A549 treated with CpdA at 1 μM for 4 hours (cell line): ENCODE measurements at places on chromosomes 1 and 21. TPM values are rescaled to one million over a fixed set of nuclear protein-coding genes. Genes with fewer than 3 reads are reported as not detected.

The PM20D1 gene
- total RNA-seq: not detected in 5 replicates

The SMAP2 gene
- 10.3 to 10.7 TPM (median 10.3 TPM) in 5 replicates for total RNA-seq

The DEPDC1 gene
- total RNA-seq: 12.2 to 15.3 TPM (median 13.7 TPM) in 5 replicates

The UBASH3A gene
- 0.10 to 0.26 TPM (median 0.14 TPM) in 5 replicates for total RNA-seq

The PAQR6 gene
- total RNA-seq: 2.9 to 5.1 TPM (median 3.0 TPM) in 5 replicates
